ENCODE measurements at places on chromosomes 1 and 21.

DNA sequence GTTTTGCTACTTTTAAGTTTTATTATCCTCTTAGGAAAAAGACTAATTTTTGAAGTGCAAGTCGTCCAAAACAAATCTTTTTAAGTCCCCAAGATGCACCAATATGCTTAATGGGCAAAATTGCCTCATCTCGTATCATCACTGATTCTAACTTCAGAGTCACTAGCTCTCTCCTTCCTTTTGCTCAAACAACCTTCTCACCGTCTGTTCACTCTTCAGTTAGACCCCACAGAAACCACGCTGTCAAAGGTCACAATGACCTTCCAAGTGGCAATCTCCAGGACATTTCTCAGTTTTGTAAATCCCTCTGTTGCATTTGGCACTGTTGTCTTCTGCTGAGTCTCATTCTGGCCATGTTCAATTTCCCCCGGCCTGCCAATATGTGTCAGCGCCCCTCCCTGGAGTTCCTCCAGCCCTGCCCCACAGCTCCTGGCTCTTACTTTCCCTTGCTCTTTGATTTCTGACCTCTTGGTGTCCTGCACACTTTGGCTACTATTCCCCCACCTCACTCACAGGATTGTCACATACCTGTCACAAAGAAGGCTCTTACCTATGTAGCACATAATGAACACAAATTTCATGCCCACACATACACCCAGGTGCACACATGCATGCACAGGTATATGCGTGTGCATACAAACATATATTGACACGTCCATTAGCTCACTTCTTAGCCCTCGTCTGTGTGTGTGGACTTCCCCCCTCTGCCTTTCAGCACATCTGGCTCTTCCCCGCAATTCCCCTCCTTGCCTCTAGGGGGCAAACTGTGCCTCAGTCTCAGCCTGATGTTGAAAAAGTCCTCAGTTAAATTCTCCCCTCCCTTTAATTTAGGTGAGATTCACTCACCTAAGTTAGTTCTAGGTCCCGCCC lies 354.0 kb upstream of the DUSP10 start:
- DNase-seq: peak; percentile 25

DNA sequence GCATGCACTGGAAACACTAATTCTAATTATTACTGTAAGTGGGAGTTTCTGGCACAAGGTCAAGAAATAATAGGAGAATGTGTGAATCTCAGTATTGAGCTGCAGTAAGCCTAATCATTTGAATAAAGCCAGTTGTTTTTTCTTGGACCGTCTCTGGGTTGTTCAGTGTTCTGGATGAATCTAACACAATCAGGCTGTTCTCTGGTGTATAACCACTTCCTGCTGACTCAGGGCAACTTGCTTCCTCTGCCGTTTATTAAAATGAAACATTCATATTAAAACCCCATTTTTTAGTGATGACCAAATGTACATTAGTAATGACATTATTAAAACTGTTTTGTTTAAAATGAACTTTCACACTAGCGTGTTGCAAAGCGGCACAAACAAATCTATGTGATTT lies 273.1 kb upstream of the SNX7 start:
- DNase-seq: peak; percentile 1

DNA sequence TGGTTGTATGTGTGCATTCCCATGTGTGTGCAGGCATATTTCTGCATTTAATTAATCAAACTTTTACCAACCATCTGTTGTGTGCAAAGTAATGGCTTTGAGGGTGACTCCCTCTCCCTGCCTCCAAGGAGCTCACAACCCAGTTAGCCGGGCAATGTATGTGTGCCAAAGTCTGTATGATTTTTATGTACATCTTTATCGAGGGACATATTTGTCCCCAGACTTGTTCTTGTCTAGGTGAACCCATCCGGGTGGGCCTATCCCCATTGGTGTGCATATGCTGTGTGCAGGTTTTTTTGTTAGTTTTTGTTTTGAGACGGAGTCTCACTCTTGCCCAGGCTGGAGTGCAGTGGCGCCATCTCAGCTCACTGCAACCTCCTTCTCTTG lies 1.8 kb downstream of the SYTL1 start:
- DNase-seq: no peak

DNA sequence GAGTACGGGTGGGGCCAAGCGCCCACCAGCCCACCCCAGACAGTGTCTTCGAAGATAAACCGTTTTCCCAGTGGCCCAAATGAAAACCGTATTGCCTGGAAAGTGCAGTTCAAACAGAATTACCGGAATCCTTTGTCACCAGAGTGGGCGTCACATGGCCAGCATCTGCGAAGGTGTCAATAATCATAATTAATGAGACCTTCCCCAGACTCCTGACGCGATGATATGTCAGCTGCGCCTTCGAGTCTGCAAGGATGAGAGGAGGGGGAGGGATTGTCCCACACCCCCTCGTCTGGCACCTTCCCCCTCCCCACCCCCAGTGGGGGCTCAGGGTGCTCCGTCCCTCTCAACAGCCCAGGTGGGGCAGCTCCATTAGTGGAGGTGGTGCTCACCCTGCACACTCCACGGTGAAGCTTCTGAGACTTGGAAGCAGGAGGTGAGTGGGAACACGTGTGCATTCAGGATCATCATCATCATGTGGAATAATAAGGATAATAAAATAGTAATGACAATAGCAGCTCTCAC lies 215.1 kb downstream of the PTPRU start:
- DNase-seq: no peak

GRCh38 chr1:183911285-183911684 lies 106.4 kb downstream of the RGL1 start:
- DNase-seq: no peak
